Suppressor macrophage treated with lipopolysaccharide for 1 hour (primary cell): ENCODE measurements at places on chromosomes 3 and 15.

DNA sequence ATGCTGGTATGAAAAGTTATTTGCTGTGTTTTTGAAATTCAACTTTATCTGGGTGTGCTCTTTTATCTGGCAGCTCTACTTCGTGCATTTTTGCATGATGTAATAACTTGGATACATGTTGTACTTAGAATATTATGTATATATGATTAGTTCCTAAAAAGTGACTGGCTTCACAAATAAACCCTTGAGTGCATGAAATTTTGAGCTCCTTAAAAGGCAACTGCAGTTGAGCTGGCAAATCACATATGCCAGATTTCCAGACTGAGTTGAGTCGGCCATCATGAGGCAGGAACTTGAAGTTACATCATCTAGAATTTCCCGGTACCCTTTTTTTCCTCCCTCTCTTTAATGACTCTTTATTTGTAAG lies 162.5 kb downstream of the FNDC3B start:
- peak; percentile 90 for DNase-seq

DNA sequence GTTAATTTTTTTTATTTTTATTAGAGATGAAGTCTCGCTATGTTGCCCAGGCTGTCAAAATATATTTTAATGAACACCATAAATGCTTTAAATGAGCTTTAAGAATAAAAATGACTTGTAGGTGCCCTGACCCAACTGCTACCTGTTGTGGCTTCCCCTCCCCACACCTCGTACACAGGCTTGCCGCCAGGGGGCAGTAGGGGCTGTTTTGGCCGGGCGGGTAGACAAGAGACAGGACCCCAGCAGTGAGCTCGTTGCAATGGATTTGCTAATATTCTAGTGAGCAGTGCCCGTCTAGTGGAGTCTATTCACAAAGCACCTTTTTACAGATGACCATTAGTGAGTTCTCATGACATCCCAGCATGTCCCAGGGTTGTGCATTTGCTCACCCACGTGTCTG lies 418.1 kb downstream of the OCA2 start:
- DNase-seq, result no peak

DNA sequence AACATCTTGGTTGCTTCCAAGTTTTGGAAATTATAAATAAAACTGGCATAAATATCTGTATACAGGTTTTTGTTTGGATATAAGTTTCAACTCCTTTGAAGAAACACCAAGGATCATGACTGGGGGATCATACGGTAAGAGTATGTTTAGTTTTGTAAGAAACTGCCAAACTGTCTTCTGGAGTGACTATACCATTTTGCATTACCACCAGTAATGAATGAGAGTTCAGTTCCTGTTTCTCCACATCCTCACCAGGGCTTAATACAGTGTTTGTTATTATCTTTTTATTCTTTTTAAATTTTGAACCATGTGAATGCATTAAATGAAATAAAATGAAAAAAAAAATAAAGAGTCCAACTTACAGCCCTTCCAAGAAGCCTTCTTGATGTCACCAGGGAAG lies 3.7 kb upstream of the ANKUB1 start:
- no peak for DNase-seq

GRCh38 chr15:88661041-88661700 lies 22.4 kb downstream of the ISG20 start:
- peak; percentile 9 for DNase-seq

DNA sequence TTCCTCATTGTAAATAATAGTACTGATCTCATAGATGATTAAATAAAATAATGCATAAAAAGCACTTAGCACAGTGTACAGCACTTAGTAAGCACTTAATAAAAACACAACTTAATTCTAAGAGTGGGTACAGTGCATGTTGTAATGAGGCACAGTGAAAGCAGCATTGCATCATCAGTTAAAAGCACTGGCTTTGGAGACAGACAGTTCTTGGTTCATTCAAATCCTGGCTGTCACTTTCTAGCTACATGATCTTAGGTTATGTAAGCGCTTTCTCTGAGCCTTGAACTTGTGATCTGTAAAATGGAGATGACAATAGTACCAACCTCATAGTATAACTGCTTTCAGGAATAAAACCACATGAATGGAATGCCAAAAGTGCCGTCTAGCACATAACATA lies 151.5 kb downstream of the DPH6 start:
- no peak for DNase-seq

GRCh38 chr15:45333550-45333949 lies 44.8 kb downstream of the GATM start:
- DNase-seq, result peak; percentile 33

DNA sequence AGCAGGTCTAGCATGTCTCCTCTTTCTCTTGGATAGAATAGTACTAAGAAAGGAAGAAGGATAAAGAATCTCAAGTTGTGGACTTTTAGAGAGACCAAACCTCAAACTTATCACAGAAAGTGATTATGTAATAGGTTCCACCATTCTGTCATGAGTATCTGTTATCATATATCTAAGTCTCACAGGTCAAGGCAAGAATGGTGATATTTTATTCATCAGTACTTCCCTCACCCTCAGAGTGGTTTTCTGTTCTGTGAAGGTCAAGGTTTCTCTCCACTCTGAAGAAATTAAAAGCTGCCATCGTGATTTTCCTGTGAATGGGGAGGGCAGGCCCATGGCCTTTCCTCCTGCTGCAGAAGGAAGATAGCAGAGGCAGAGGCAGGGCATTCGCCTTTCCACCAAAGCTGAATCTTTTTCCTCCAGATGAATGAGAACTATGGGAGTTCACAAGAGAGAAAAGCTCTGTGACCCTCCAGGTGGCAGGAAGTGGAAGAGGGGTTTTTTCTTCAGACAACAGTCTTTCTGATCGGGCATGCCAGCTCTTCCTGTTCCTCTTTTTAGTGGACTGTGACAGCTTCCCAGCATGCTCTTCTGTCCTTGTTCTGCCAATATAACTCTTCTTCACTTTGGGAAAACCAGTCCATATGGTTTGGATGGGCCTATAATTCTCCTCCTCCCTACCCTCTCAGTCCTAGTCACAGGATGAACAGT lies 37.1 kb upstream of the CCK start:
- no peak for DNase-seq

DNA sequence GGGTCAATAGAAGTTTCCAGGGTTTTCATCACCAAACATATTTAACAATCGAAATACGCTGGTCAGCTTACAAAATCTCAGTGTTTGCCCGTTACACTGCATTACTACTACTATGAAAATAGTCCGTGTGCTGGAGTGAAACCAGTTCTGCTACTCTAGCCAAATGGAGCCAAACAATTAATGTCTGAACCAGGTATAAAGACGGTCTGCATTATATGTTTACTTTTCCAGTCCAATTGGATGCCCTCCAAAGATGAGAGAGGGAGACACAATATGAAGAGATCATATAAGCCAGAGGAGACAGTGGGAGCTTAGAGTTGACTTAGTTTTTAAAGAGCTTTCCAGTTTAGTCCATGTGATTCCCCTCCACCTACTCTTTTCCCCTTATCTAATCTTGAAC lies 6.3 kb upstream of the DUT start:
- DNase-seq, result no peak

DNA sequence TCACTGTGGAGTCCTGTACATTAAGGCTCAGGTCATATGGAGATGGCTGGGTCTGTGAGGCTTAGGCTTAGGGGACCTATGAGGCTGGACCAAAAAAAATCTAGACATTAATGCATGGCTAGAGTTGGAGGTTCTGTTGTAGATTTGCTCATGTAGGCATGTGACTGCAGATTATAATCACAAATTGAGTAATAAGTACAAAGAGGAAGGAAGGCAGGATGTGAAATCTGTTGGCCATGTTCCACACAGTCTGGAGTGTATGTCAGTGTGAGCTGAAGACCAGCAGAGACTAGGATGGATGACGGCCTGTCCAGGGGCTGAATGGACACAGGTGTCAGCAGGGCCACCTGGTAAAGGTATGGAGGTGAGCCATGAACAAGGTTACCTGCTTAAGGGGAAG lies at the start of gene ST3GAL6:
ST3GAL6 (plus strand) TSS at position 265 of the 400 bp plus-strand sequence. CDS start 5,101 bp downstream, outside the sequence.
- DNase-seq, result peak; percentile 74

- DNase-seq, result no peak
These were observed 3.5 kb downstream of the FURIN start for GRCh38 chr15:90871716-90872485.

- DNase-seq, result no peak
These were observed 996 bp upstream of the XIRP1 start for GRCh38 chr3:39193391-39193790.

- DNase-seq, result no peak
These were observed 5.6 kb downstream of the RBP1 start for GRCh38 chr3:139533781-139534454.

DNA sequence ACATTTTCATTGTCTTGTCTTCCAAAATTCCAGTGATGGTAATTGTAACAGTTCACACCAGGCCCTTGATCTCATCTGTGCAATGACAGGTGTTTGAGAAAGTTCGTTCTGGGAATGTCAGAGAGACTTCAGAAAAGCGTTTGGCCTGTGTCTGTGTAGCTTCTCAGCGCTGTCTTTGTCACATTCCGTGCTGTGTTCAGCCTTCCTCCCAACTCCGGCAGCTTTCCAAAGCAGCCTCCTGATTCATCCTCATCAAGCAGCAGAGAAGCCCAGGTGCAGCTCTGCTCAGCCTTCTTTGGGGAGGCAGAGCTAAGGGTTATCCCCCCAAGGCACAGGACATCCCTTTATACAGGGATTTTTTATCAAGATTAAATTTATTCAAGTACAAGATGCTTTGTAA lies 494.0 kb upstream of the SUCLG2 start:
- DNase-seq, result no peak

DNA sequence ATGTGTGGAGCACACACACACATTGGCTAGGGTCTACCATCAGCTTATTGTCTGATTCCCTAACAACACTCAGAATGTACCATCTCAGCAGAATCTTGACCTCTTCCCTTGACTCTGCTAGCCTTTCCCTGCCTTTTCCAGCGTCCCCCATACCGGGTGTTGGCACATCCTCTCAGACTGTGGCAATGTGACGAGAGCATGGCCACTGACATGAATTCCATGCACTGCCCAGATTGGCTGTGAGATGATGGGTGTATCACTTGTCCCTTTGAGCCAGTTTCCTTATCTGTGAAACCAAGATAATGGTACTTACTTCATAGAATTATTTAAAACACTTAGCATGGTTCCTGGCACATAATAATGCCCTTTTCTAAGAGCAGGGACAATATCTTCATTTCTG lies 60.3 kb upstream of the EIF1B start:
- DNase-seq, result no peak

DNA sequence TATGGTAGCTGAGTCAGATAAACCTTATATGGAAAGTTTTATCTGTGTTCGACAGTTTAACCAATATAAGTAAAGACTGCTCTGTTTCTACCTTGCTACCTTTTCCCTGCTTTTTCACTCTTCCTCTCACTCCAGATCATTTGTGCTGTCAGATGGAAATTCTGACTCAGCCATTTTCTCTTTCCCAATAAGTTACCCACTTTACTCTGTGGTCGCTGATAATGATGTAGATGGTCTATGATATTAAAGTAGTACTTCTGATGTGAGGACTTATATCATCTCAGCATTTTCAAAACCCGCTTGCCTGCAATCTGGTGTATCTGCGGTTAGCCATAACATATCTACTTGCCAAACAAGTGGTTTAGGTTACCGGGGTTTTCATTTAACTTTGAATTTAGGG lies 15.0 kb upstream of the UTS2B start:
- no peak for DNase-seq

GRCh38 chr3:118943597-118943996 lies 91.0 kb downstream of the IGSF11 start:
- no peak for DNase-seq

GRCh38 chr3:129610276-129610675 lies 3.8 kb upstream of the PLXND1 start:
- DNase-seq, result no peak

DNA sequence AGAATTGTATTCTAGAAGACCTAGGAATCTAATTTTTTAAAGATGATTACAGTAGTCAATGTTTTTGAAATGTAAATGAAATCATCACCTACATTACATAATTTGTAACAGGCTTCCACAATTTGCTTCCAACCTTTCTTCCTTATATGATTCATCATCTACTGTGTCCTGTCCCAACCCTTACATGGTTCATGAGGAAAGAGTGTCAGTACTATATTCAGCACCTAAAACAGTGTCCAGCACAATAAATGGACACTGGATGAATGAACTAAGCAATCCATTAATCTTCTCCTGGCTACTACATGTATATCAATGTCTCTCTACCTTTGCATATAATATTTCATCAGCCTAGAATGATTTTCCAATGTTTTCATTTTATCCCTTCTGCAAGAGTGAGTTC lies 12.2 kb downstream of the FGF12 start:
- DNase-seq, result no peak

DNA sequence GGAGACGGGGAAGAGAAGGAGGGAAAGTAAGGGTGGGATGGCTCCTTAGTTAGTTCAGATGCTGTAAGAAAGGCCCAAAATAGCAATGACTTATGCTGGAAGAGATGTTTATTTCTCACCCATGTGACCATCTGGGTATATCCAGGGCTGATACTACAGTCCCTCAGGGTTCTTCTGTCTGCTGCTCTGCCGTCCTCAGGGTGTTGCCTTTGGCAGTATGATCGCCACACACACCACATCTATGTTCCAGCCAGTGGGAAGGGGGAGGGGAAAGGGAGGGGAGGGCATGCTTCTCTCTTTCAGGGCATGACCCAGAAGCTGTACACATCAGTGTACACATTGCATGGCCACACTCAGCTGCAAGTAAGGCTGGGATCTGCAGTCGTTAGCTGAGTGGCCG lies 10.2 kb downstream of the CD276 start:
- no peak for DNase-seq

DNA sequence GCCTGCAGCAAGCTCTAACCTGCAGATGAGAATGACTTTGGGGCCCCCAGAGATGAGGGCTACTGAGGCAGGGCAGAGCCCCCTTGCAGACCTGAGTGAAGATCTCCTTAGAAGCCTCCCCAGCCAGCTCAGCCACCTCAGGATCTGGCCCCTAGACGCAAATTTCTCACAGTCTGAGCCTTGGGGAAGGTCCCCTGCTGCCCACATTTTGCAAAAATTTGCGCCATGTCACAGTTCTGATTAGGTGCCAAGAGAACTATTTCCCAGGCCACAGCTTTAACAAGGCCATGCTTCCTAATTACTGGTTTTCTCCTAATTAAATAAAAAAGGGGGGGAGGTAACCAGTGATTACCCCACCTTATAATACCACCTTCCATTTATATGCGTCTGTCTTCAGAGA lies 81.0 kb upstream of the HES1 start:
- no peak for DNase-seq

DNA sequence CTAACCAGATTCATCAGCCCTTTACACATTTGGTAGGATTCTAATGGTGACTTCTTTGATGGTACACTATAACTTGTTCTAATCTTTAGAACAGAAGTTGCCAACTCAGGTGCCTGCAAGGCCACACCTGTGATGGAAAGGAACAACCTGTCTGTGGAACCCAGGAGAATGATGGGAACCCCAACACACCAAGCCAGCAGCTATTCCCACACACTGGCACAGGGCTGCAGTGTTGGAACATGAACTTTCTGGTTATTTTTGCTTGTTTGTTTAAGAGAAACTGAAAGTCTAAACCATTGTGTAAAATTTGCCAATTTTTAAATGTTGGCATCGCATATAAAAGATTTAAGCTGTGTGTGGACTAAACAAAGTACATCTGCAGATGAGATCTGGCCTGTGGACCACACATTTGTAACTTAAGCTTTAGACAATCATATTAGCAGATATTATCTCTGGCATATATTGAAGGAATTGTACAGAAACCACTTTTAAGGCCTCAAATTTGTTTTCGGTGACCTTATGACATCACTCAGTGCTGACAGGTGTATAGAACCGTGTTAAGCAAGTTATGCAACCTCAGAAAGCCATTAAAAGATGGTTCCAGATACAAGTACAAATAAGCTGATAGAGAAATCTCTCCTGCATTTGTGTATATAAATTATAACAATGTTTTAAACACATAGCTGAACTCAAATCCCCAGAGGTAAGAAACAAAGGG lies 242.9 kb downstream of the SLC9A9 start:
- DNase-seq, result no peak
